Fibroblast of the conjunctiva (primary cell): ENCODE measurements at places on chromosomes 3 and 15.

DNA sequence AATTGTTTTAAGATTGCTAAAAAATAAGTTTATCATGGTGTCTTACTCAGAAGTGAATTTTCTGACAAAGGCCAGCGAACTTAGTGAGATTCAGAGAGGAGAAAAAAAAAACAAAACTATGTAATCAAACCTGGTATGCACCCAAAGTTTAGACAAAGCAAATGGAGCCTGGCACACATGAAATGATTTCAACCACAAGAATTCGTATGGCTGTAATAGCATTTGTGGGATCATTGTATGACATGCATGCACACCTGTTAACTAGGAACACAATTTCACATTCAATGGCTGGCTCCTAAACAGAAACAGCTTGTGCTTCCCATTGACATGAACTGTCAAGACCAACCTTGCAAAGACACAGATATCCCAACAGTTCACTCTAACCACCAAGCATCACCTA is 94.6 kb downstream of the ZIC4 start:
- no peak for DNase-seq

GRCh38 chr15:48297668-48298067 is 33.6 kb upstream of the DUT start:
- DNase-seq: no peak

GRCh38 chr3:128316481-128316891 is 150.2 kb downstream of the DNAJB8 start:
- no peak for DNase-seq

GRCh38 chr3:171867981-171868380 is 24.8 kb downstream of the TMEM212 start:
- no peak for DNase-seq

GRCh38 chr15:98398886-98399285 is 249.5 kb upstream of the IGF1R start:
- no peak for DNase-seq
